CD4-positive, alpha-beta T cell (primary cell): ENCODE measurements at places on chromosomes 5 and 9. TPM values are rescaled to one million over a fixed set of nuclear protein-coding genes. Genes with fewer than 3 reads are reported as not detected.

DNA sequence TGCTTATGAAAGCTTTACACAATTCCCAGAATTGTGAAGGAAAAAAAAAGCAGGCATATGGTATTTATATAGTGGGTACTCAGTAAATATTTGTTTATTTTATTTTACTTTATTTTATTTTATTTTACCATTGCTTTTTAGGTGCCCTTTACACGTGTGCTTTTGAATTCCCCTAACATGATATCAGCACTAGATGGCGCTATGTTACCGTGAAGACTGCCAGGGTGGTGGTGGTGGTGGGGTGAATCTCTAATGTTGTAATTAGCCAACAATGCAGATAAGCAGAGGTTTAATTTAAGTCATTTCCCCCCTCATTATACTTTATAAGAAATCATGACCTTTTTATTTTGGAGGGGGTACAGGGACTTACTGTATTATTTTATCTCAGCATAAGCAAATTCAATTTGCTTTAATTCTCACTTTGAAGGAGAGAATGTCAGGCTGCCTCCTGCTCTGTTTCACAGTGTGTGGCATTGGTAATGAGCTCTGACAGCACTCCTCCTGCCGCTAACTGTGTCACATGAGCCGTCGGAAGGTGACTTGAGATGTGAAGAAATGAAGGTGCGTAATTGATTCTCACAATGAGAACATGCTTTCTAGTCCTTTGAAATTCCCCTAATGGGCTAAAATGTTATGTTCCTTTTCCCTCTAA lies 165.6 kb downstream of the YTHDC2 start:
- DNase-seq, result no peak

ASS1 gene
- not detected for total RNA-seq

REEP2 gene
- total RNA-seq, result 0.34 TPM

MTAP gene
- total RNA-seq, result 17.8 TPM
